H9 (cell line): ENCODE measurements at places on chromosomes 4 and X. TPM values are rescaled to one million over a fixed set of nuclear protein-coding genes. Genes with fewer than 3 reads are reported as not detected.

The SERPINA7 gene
- not detected in 2 replicates for total RNA-seq

The PGAM4 gene
- total RNA-seq, result 0.52 TPM in 1 of 2 replicates, not detected in the other

The PITX2 gene
- total RNA-seq, result 7.5 and 8.5 TPM in 2 replicates

The SMIM43 gene
- 1.0 and 1.2 TPM in 2 replicates for total RNA-seq

The BTK gene
- 0.09 and 0.35 TPM in 2 replicates for total RNA-seq

The CDKL2 gene
- 1.5 and 1.8 TPM in 2 replicates for total RNA-seq

- DNase-seq, result no peak
These were observed 45.6 kb downstream of the MAOB start for GRCh38 chrX:43836435-43837184.

DNA sequence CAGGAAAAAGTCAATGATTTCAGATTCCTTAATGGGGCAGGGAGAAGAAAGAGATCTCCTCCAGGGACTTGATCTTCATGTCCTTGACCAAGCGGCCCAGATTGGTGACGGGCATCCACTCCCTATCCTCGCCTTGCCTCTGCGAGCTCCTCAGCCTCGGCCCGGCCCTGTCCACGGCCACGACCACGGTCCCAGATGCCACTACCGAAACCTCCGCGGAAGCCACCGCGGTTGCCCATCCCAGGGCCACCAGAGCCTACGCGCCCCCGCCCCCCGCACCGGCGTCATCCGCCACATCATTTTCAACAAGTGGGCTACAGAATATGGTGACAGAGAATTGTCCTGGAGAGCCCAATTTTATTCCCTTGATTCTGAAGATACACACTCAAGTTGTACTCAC lies 751.2 kb upstream of the PABPC4L start:
- no peak for DNase-seq

GRCh38 chr4:165133150-165133549 lies 20.5 kb upstream of the TMEM192 start:
- no peak for DNase-seq

DNA sequence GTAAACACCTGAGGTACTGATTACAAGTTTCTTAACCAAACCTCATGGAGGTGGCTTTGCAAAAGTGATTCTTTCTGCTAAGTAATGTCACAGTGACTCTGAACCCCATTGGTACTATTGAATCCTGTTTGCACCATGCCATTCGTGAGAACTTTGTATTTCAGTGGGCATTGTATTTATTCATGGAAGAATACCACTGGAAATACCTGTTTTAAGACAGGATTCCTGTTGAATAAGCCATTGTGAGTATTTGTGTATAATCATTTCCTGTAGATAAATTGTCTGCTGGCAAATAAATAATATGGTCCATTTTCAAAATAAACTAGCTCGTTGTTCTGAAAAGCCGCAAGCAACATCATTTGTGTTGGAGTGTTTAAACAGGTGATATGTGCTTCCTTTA lies 136.4 kb upstream of the GUCY1A1 start:
- DNase-seq, result no peak

DNA sequence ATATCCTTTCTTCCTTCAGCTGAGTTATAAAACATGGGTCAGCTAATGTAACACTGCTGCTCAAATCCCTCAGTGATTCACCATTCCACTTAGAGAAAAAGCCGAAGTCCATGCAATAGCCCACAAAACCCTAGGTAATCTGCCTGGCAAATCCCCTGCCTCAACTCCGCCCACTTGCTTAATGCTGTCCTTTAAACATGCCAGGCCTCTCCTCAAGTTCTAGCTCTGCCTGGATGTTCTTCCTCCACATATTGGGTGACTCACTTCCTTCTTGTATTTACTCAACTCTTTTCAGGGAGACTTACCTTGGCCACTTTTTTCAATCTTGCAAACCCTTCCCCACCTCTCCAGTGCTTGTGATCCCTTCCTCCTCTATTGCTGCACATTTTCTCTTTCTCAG lies 89.8 kb downstream of the EMCN start:
- no peak for DNase-seq

GRCh38 chrX:155211208-155211607 lies 5.1 kb upstream of the VBP1 start:
- no peak for DNase-seq

DNA sequence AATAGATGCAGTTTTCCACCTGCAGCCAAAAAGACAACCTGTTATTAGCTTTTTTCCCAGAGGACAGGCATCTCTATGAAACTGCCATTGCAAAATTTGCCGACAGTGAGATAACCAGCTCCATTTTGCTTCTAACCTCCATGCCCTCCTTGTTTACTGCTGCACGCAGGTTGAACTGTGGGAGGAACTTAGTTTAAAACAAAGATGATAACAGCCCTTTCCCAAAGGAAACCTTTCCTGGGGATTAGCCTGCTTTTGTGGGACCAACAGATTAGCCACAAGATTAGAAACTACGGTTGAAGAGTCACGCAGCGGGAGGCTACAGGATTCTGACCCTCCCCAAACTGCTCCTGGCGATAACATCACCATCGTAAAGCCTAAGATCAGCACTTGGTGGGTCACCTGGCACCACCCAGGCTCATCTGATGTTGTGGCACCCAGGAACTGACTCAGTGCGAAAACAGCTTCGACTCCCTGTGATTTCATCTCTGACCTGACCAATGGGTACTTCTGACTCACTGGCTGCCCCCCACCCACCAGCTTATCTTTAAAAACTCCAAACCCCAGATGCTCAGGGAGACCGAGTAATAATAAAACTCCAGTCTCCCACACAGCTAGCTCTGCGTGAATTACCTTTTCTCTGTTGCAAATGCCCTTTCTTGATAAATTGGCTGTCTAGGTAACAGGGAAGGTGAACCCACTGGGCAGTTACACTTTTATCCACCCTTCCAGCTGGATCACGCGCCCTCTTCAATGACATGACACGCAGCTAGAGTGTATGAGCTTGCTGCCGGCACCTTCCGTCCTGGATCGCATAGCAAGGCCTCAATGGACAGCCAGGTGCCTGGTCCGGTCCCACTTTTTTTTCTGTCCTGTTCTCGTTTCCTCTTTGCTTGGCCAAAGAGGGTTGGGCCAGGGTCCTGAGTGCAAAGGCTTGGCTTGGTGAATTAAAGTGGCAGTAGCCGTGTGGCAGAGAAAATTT lies 27.2 kb downstream of the NOP14 start:
- no peak for DNase-seq

DNA sequence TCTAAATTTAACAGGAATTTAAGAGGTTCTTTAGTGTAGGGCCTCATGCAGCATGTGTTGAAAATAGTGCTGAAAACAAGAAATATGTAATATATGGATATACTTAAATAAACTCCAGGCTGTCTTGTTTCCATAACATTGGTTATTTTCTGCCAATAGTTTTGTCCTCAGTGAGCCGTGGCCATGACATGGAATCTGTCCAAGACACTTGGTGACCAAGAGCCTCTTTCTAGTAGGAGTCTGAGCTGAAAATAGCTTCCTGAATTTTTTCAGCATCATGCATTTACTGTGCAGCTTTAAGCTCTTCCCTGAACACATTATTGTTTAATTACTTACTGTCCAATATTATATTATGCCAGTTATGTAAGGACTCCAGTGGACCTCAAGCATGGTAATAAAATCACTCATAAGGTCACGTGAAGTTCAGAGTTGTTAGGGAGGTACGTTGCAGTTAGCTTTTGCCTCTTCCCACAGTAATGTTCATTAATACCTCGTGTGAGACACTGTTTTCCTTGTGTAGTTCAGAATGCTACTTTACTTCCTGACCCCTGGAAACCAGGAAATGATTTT lies 488.2 kb downstream of the GRID2 start:
- DNase-seq, result no peak

GRCh38 chr4:85381968-85382367 lies 93.0 kb upstream of the ARHGAP24 start:
- no peak for DNase-seq

GRCh38 chr4:112111306-112111705 lies 33.9 kb upstream of the FAM241A start:
- no peak for DNase-seq

DNA sequence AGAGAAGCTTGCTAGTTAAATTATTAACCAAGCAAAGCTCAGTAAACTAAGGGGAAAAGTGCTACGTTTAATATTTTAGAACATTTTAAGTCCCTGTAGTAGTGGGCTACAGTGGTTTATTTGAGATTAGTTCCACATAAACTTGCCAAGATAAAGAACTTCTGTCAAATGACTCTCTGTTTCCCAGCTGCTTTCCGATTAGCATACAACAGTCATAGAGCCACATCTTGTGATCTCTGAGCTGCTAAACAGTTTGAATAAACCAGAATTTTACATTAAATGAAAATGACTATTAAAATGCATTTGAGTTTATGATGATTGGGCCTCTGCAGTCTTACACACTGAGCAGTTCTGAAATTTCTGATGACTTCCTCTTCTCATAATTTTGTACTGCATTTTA lies 568.5 kb downstream of the IQCM start:
- DNase-seq, result no peak

DNA sequence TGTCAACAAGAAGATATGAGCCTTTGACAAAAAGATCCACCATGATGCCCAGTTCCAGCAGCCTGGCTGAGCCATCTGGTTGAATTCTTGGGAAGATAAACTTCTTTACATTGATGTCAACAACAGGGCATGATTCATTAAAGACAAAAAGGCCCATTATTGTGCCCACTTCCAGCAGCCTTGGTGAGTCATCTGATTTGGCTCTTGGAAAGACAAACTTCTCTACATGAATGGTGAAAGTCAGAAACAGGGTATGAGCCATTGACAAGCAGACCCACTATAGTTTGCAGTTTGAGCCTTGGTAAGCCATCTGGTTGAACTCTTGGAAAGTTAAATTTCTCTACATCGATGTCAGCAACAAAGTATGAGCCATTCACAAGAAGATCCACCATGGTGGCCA lies 4.1 kb upstream of the CSF2RA start:
- DNase-seq, result no peak

DNA sequence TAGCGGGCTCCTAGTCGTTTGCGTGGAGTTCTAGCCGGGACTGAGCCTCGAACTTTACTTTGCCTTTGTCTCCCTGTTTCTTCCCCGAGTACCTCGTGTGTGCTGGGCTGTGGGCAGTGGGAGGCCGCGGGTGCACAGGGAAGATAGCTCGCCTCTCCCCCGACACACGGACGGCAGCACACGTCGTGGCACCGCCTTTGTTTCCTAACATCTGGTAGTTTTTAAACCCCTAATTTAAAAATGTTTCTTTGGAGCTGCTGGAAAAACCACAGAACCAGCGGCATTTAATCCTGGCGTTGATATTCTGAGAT lies 866 bp downstream of the RBM46 start:
- no peak for DNase-seq

- no peak for DNase-seq
These were observed 171.9 kb upstream of the GALNT7 start for GRCh38 chr4:172996571-172997216.
